ENCODE measurements at places on chromosomes 7 and 10.

DNA sequence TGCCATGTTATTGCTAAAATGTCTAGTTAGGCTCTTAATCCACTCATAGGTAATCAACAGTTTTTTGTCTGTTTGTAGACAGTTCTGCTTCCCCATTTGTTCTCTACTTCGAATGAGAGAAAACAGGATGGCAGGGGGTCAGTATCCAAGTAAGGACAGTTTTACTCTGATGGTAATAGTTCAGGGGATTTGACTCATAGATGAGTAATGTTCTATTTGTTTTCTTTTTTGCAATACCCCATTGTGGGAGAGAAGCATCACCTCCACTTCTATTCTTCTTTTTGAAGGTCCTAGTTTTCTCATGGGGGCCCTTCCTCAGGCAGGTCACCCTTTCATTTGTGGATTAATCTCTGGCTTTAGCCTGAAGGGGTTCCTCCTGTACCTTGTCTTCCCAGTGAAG is 13.9 kb downstream of the PCLO start:
- no peak for DNase-seq
- no peaks in the 10 kb centered on the region for H3K4me1 ChIP-seq
- H3K27ac ChIP-seq: no peak overlapping the region
- H3K4me3 ChIP-seq: no peak overlapping the region

- no peak overlapping the region for H3K4me3 ChIP-seq
- H3K27me3 ChIP-seq: no peaks in the 10 kb centered on the region
- no peak overlapping the region for H3K27ac ChIP-seq
- H3K36me3 ChIP-seq: no peaks in the 10 kb centered on the region
- DNase-seq: no peak
Measured at GRCh38 chr7:106326594-106327537, 42.1 kb upstream of the NAMPT start.

GRCh38 chr7:148261996-148262688 is 328.4 kb upstream of the C7orf33 start:
- H3K27me3 ChIP-seq: no peaks in the 10 kb centered on the region
- no peaks in the 10 kb centered on the region for H3K36me3 ChIP-seq
- H3K27ac ChIP-seq: no peak overlapping the region
- H3K4me3 ChIP-seq: no peak overlapping the region
- peaks cover 7% of the 10 kb centered on the region for H3K4me1 ChIP-seq

GRCh38 chr10:121078036-121078435 is 226.9 kb downstream of the WDR11 start:
- H3K4me1 ChIP-seq: peaks cover 63% of the 10 kb centered on the region
- H3K4me3 ChIP-seq: no peak overlapping the region
- H3K36me3 ChIP-seq: no peaks in the 10 kb centered on the region
- H3K27me3 ChIP-seq: no peaks in the 10 kb centered on the region

GRCh38 chr7:44145479-44145968 is 4.4 kb upstream of the MYL7 start:
- H3K36me3 ChIP-seq: no peaks in the 10 kb centered on the region
- DNase-seq: no peak
- peaks cover 22% of the 10 kb centered on the region for H3K27me3 ChIP-seq

DNA sequence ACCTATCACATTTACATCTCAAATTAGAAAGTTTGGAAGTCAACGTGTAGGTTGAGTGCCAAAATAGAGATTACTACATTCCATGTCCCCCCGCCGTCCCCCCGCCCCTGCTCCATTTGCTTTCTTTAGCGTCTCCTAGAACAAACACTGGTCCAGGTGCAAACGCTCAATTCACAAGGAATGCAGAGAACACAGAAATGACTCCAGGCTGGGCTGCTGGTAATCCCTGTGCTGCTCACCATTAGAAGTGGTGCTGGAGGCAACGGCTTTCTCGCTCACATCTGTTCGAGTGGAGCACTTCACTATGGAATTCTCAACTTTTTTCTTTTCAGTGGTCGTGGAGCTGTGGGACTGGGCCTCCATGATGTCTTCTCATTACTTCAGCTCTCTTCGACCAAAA is 14.1 kb downstream of the GLI3 start:
- H3K27ac ChIP-seq: no peak overlapping the region
- no peak overlapping the region for H3K4me3 ChIP-seq
- no peak for DNase-seq
- H3K4me1 ChIP-seq: peaks cover 20% of the 10 kb centered on the region
- H3K27me3 ChIP-seq: peaks cover 11% of the 10 kb centered on the region
- H3K36me3 ChIP-seq: no peaks in the 10 kb centered on the region

Measured in hepatocyte (in vitro differentiated cells).